Activated CD4-positive, alpha-beta T cell treated with anti-CD3 and anti-CD28 coated beads for 36 hours (primary cell): ENCODE measurements at places on chromosomes 6 and 20. TPM values are rescaled to one million over a fixed set of nuclear protein-coding genes. Genes with fewer than 3 reads are reported as not detected.

Gene F13A1
- total RNA-seq: not detected

Gene COL9A3
- total RNA-seq: not detected

Gene CST2
- total RNA-seq: not detected

Gene FAM83D
- total RNA-seq: 10.5 TPM

Gene ISM1
- total RNA-seq: 0.51 TPM

Gene TNFRSF6B
- total RNA-seq: 1.7 TPM

Gene CDH22
- not detected for total RNA-seq

Gene VGLL2
- not detected for total RNA-seq

Gene SALL4
- total RNA-seq: not detected

Gene FAM162B
- not detected for total RNA-seq

Gene EPHA7
- not detected for total RNA-seq

Gene MAS1
- total RNA-seq: not detected

Gene OOEP
- 0.55 TPM for total RNA-seq

Gene TRDN
- total RNA-seq: not detected

Gene JPH2
- total RNA-seq: 0.07 TPM

- H3K4me1 ChIP-seq: peaks cover 52% of the 10 kb centered on the region
- H3K27me3 ChIP-seq: peaks cover 4% of the 10 kb centered on the region
- no peak overlapping the region for H3K4me3 ChIP-seq
- peak overlapping the region; percentile 88 for H3K27ac ChIP-seq
- H3K36me3 ChIP-seq: peaks cover 2% of the 10 kb centered on the region
Observed at GRCh38 chr6:146851837-146852236, 253.1 kb downstream of the ADGB start.

- no peaks in the 10 kb centered on the region for H3K4me1 ChIP-seq
- no peaks in the 10 kb centered on the region for H3K36me3 ChIP-seq
- no peak overlapping the region for H3K4me3 ChIP-seq
- H3K27ac ChIP-seq: no peak overlapping the region
- no peaks in the 10 kb centered on the region for H3K27me3 ChIP-seq
Observed at GRCh38 chr6:68677058-68677457, 42.0 kb downstream of the ADGRB3 start.

- H3K4me3 ChIP-seq: no peak overlapping the region
- H3K4me1 ChIP-seq: no peaks in the 10 kb centered on the region
- no peaks in the 10 kb centered on the region for H3K36me3 ChIP-seq
Observed at GRCh38 chr6:147808640-147809039, 300.1 kb downstream of the SAMD5 start.

GRCh38 chr20:11978496-11978895, 60.8 kb downstream of the BTBD3 start:
- no peak overlapping the region for H3K27ac ChIP-seq
- H3K4me1 ChIP-seq: no peaks in the 10 kb centered on the region
- H3K4me3 ChIP-seq: no peak overlapping the region

DNA sequence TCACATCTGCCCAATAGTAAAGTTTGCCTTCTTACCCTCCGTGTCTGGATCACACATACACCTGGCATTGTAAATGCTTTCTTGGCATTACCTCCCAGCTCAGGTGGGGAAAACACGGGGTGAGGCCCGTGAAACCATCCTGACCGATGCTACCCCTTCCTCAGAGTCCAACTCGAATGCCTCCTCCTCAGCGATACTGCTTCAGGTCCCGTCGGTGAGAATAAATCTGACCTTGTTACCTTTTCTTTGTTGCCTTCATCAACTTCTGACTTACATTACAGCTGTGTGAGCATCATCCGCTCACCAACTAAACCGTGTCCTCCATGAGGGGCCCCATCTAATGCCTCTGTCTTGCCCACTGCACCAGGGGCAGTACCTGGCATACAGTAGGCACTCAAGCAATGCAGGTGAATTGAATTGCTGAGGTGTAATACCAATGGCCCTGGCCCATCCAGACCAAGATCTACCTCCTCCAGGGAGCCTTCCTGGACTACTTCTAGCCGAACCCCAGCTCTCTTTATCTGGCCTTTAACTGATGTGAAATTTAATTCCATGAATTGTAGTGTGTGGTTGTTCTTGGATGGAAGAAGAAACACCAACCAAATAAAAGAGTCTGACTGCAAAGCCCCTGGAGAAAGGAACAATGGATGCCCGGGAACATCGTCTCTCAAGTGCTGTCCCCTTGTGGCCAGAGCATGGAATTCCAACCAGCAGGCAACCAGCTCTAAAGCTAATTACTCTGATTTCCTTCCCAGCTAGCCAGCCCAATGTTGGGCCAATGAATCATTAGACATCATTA, 141.5 kb downstream of the ANKRD60 start:
- H3K27ac ChIP-seq: no peak overlapping the region
- H3K27me3 ChIP-seq: peaks cover 13% of the 10 kb centered on the region
- H3K4me1 ChIP-seq: no peaks in the 10 kb centered on the region
- DNase-seq: peak; percentile 47
- no peaks in the 10 kb centered on the region for H3K36me3 ChIP-seq
- no peak overlapping the region for H3K4me3 ChIP-seq

DNA sequence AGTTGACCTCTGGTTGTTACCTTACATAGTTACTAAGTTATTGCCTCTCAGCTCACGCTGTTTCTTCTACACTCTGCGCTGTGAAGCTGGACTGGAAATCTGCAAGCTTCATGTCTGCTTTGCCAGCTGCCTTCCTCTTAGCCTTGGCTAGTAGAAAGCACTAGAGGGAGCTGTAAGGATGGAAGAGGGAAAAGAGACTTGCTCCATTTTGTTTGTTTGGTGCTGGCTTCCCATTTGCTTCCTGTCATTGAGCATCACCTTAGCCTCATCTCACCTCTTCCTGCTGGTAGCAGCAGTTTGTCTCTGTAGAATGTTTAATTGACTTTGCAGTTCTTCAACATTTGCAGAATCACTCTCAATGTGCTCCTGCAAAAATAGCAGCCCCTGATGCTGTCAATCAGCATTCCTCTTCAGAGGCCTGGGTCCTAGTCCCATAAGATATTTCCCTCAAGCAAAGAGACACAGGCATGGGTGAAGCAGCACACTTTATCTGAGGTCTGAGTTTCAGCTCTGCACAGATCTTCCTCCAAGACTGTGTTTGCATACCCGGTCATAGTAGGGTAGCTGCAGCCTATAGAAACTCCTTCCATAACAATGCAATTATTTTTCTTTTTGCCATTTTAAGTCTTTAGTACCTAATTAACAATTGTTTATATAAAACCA, 302.2 kb upstream of the EPHA7 start:
- H3K36me3 ChIP-seq: no peaks in the 10 kb centered on the region
- H3K4me3 ChIP-seq: no peak overlapping the region
- H3K4me1 ChIP-seq: no peaks in the 10 kb centered on the region
- DNase-seq: no peak
- H3K27me3 ChIP-seq: no peaks in the 10 kb centered on the region
- no peak overlapping the region for H3K27ac ChIP-seq

- H3K4me3 ChIP-seq: no peak overlapping the region
- no peak overlapping the region for H3K27ac ChIP-seq
- H3K36me3 ChIP-seq: no peaks in the 10 kb centered on the region
- no peaks in the 10 kb centered on the region for H3K4me1 ChIP-seq
Observed at GRCh38 chr6:74705451-74705850, 500.4 kb downstream of the COL12A1 start.

DNA sequence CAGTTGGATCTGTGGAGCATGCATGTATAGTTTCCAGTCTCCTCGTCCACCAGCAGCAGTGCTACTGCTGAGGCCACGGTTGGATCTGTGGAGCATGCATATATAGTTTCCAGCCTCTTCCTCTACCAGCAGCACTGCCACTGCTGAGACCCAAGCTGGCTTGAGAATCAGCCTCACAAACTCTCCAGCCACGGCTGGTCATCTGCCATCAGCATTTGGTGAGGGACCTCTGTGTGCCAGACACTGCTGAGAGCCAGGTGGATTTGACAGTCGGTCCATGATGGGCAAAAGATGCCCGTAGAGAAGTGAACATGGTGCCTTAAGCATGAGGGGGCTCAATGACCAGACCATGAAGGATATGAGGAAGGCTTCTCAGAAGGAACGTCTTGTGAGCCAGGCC, 46.4 kb downstream of the SLC9A8 start:
- no peaks in the 10 kb centered on the region for H3K4me1 ChIP-seq
- H3K27ac ChIP-seq: no peak overlapping the region
- no peak for DNase-seq
- peaks cover 29% of the 10 kb centered on the region for H3K36me3 ChIP-seq
- H3K27me3 ChIP-seq: no peaks in the 10 kb centered on the region
- no peak overlapping the region for H3K4me3 ChIP-seq

- H3K4me3 ChIP-seq: no peak overlapping the region
- H3K4me1 ChIP-seq: peaks cover 25% of the 10 kb centered on the region
- H3K36me3 ChIP-seq: peaks cover 6% of the 10 kb centered on the region
- no peaks in the 10 kb centered on the region for H3K27me3 ChIP-seq
Observed at GRCh38 chr6:26034905-26035304, 52.3 kb upstream of the HFE start.

- no peak overlapping the region for H3K4me3 ChIP-seq
- H3K27ac ChIP-seq: no peak overlapping the region
- DNase-seq: no peak
- peaks cover 2% of the 10 kb centered on the region for H3K27me3 ChIP-seq
- H3K36me3 ChIP-seq: no peaks in the 10 kb centered on the region
Observed at GRCh38 chr6:13140980-13141379, 187.4 kb downstream of the TBC1D7 start.

GRCh38 chr6:142861711-142862110, 83.3 kb downstream of the HIVEP2 start:
- no peak overlapping the region for H3K4me3 ChIP-seq
- DNase-seq: no peak
- no peak overlapping the region for H3K27ac ChIP-seq
- H3K36me3 ChIP-seq: peaks cover 21% of the 10 kb centered on the region
- peaks cover 79% of the 10 kb centered on the region for H3K4me1 ChIP-seq

GRCh38 chr6:8545336-8545735, 110.0 kb upstream of the SLC35B3 start:
- no peak overlapping the region for H3K4me3 ChIP-seq
- H3K36me3 ChIP-seq: no peaks in the 10 kb centered on the region
- no peaks in the 10 kb centered on the region for H3K4me1 ChIP-seq
- H3K27me3 ChIP-seq: peaks cover 4% of the 10 kb centered on the region
- H3K27ac ChIP-seq: no peak overlapping the region
- DNase-seq: no peak

- peaks cover 5% of the 10 kb centered on the region for H3K4me1 ChIP-seq
- DNase-seq: no peak
- H3K27me3 ChIP-seq: peaks cover 2% of the 10 kb centered on the region
- H3K27ac ChIP-seq: no peak overlapping the region
- no peaks in the 10 kb centered on the region for H3K36me3 ChIP-seq
Observed at GRCh38 chr6:163983679-163984078, 569.2 kb downstream of the QKI start.

- no peaks in the 10 kb centered on the region for H3K27me3 ChIP-seq
- peaks cover 53% of the 10 kb centered on the region for H3K36me3 ChIP-seq
- peaks cover 65% of the 10 kb centered on the region for H3K4me1 ChIP-seq
- peak; percentile 74 for DNase-seq
- H3K27ac ChIP-seq: peak overlapping the region; percentile 96
- H3K4me3 ChIP-seq: peak overlapping the region; percentile 100
Observed at GRCh38 chr6:41940759-41941279, 789 bp downstream of the CCND3 start.

DNA sequence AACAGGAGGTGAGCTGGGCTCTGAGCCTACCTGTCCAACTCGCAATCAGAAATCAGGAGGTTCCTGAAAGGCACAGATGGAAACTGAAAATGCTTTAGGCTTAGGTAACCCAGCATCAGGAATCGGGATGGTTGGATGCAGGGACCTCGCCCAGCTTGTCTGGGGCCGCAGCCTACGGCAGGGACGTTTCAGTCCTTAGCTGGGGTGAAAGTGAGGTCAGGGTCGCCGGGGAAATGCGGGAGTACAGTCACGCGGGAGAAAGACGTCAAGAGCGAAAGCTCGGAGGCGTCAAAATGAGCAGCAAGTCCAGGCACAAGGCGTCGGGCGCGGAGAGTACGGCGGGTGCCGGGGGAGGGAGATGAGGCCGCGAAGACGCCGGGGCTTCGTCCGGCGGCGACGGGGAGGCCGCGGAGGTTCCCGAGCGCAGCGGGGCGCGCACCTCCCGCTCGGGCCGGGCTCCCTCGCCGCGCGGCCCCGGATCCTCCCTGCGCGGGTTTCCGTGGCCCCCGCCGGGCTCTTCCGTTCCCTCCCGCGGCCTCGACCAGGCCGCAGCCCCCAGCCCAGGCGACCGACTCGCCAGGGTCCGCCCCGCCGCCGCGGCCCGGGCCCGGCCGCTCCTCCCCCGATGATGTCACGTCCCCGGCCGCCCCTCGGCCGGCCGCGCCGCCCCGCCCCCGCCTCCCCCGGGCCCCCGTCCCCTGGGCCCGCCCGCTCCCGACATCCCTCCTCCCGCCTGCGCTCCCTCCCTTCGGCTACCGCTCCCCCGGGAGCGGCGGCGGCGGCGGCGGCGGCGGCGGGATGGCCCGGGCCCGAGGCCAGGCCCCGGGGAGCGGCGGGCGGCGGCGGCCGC, at the start of gene EBF4:
Gene EBF4 (plus strand): TSS at position 745 of the 850 bp plus-strand sequence. CDS start 866 bp downstream, outside the sequence.
- DNase-seq: peak; percentile 59
- H3K27ac ChIP-seq: peak within 1 kb of the TSS; percentile 73
- H3K27me3 ChIP-seq: peaks cover 41% of the 10 kb centered on the region
- peaks cover 18% of the 10 kb centered on the region for H3K4me1 ChIP-seq
- H3K36me3 ChIP-seq: no peaks in the 10 kb centered on the region

- no peak for DNase-seq
- no peaks in the 10 kb centered on the region for H3K4me1 ChIP-seq
- H3K27ac ChIP-seq: no peak overlapping the region
- H3K36me3 ChIP-seq: no peaks in the 10 kb centered on the region
Observed at GRCh38 chr20:20782231-20782630, 69.8 kb upstream of the RALGAPA2 start.

- H3K4me3 ChIP-seq: peak overlapping the region; percentile 90
- no peak overlapping the region for H3K27ac ChIP-seq
- DNase-seq: no peak
- peaks cover 17% of the 10 kb centered on the region for H3K4me1 ChIP-seq
Observed at GRCh38 chr6:53796451-53796780, 1.6 kb downstream of the LRRC1 start.

DNA sequence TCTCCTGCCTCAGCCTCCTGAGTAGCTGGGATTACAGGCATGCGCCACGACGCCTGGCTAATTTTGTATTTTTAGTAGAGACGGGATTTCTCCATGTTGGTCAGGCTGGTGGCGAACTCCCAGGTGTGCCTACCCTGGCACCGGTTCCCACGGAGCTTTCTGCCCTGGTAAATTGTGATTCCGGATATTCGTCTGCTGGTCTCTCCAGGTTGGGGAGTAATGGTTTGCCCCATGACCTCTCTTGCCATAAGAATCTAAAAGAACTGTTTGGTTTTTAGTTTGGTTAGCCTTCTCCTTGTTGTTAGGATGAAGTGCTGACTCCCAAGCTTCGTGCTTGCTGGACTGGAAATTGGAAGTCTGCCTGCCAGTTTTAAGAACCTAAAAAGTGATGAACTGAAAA, 223.8 kb downstream of the BCAS1 start:
- DNase-seq: no peak
- H3K4me1 ChIP-seq: peaks cover 68% of the 10 kb centered on the region
- no peaks in the 10 kb centered on the region for H3K36me3 ChIP-seq
- peak overlapping the region; percentile 69 for H3K27ac ChIP-seq
